ENCODE measurements at places on chromosomes 1 and 21.
A peak's percentile ranks its signal among the peaks of the same experiment; 100 is the strongest.

DNA sequence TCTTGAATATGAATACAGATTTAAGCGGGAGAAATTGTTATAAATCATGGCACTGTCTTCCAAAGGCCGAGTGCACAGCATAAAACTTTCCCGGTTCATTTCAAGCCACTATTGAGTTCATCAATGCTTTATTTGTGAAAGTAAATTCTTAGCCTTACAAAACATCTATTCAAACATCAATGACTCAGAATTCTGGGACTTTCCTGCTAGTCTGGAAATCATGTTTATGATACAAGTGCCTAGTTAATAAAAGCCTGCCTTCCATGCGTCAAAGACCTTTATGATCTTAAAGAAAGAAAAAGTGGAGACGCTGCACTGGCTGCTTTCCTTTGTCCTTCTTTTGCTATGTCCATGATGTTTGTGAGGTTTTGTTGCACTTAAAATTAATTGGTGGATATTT lies 137.7 kb downstream of the SETD4 start:
- DNase-seq: no peak

- no peak for DNase-seq
Measured at GRCh38 chr1:57655161-57655560, 231.3 kb upstream of the DAB1 start.

- DNase-seq: peak; percentile 77
Measured at GRCh38 chr1:67307251-67308060, at the start of gene IL12RB2. Gene IL12RB2, plus strand, starts transcription at chr1:67307873. Its CDS starts 12,496 bp downstream, at chr1:67320369.

- peak; percentile 81 for DNase-seq
Measured at GRCh38 chr21:37675202-37675801, 241.0 kb downstream of the KCNJ6 start.

DNA sequence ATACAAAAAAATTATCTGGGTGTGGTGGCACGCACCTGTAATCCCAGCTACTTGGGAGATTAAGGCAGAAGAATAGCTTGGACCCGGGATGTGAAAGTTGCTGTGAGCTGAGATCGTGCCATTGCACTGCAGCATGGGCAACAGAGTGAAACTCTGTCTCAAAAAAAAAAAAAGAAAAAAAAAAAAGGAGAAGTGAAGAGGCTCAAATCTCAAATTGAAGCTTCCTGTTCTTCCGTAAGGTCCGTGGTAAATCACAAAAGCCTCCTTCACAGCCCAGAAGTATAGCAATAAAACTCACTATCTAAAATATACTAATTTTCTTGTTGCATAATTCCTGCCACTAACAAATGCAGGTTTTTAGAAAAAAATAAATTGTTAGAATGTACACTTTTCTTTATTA lies 498.2 kb upstream of the BRINP3 start:
- DNase-seq: no peak

DNA sequence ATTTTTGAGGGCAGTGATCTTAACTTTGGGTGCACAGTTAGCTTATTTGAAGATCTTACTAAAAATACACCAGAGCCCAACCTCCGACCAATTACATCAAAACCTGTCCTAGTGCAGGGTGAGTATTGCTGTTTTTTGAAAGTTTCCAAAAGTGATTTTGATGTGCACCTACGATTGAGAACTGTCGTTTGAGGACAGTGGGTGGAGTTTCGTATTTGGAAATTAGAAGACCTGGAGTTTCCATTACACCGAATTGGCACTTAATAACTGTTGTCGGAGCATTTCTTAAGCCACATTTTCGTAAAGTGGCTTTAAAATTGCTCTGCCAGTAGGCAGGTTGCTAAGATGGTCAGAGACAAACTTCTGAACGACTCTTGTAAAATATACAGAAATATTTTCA lies 1.1 kb downstream of the SOD1 start:
- no peak for DNase-seq

DNA sequence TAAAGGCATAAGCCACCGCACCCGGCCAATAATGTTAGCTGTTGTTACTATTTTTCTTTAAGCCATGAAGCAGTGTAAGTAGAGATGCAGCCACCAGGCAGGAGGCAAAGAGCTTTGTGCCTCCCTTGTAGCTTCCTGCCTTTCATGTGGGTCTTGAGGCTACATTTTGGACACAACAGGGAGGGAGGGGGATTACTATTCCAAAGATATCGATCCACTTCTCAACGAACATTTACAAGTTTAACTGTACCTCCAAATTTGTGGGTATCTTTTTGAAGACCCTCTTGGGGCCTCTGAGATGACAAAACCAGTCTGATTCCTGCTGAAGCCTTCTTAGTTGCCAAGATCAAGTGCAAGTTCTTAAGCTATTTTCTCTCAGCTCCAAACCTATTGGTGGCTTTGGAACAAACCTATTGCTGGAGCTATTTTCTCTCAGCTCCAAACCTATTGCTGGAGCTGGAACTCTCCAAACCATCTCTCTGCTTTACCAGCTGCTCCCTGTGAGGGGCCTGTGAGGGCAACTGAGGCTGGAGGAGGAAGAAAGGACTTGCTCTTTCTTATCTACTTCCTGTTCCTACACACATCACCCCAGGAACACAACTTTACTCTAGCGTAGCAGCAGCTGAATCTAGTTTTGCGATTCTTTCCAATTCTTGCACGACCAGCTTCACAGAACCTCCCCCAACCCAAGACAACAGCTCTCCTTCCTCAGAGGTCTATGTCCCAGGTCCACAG lies 16.1 kb upstream of the RCAN3 start:
- DNase-seq: peak; percentile 36

- DNase-seq: no peak
Measured at GRCh38 chr1:153426809-153427208, 10.5 kb downstream of the S100A7A start.

DNA sequence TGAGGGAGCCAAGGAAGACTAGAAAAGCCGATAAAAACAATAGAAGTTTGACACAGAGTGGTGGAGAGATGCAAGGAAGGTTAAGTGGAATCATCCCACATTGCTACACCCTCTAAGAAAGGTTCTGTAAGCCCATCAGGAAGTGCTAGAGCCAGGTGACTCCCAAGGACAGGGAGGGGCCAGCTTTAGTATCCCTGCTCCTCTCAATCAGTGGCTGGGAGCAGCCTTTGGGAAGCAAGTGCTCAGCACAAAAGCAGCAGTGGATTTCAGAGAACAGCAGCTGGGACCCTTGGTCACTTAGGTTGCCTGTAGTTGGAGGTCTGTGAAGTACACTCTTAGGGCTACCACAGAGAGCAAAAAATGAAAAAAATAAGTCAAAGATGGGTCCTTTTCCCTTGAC lies 42.5 kb downstream of the NME7 start:
- no peak for DNase-seq

DNA sequence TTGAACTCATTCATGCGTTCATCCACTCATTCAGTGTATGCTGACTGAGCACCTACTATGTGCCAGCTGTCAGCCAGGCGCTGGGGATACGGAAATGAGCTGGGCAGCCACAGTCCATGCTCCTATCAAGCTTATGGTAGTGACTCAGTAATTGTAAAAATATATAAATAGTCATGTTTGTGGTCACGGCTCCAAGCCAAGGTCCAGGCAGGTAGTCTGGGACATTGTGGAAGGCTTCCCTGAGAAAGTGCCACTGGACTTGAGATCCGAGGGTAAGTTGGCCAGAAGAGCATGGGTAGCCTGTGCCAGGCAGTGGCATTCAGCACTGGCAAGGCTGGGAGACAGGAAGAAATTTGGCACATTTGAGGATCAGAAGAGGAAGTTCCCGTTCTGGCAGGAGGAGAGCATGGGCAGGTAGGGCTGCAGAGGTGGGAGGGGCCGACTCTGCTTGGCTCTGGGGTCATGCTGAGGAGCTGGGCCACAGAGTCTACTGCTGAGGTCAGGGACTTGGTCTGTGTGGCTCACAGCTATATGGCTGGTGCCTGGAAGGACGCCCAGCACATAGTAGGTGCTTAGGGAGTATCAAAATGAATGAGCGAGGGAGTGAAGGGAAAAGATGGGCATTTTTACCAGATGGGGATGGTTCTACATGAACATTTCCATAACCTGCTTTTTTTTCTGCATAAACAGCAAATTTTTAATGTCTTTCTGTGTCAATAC lies 6.9 kb downstream of the PTPRF start:
- DNase-seq: no peak

- DNase-seq: no peak
Measured at GRCh38 chr1:10122926-10123325, 87.4 kb upstream of the KIF1B start.

GRCh38 chr1:63635681-63636080 lies 42.5 kb downstream of the PGM1 start:
- DNase-seq: no peak

- DNase-seq: peak; percentile 71
Measured at GRCh38 chr1:155000411-155000725, 2.2 kb upstream of the ZBTB7B start.

GRCh38 chr1:244852694-244853093 lies 11.6 kb downstream of the HNRNPU start:
- no peak for DNase-seq

DNA sequence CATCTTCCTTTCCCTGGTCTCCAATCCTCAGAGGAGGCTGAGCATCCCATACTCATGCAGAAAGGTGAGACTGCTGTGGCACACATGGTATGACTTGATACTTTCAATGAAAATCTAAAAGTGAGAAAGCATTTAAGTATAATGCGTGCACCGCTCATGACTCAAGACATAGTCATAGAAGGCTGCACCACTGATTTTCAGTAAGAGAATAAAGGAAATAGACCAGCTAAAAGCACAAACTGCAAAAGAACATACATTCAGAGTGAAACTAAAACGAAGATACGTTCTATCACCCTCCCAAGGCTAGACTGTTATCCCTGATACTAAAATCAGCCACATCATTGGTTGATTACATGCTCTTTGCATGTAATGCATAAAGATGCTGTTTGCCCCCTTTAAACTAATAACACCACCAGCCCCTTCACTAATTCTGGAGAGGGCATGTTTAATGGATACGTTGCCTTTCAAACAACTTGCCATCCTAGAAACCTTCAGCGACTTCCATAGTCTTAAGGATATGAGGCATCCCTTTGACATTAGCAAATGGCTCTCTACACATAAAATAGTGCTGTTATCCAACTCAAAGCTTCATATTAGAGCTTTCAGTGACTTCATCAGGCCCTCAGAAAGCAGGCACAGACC lies 2.1 kb downstream of the PLD5 start:
- peak; percentile 42 for DNase-seq

DNA sequence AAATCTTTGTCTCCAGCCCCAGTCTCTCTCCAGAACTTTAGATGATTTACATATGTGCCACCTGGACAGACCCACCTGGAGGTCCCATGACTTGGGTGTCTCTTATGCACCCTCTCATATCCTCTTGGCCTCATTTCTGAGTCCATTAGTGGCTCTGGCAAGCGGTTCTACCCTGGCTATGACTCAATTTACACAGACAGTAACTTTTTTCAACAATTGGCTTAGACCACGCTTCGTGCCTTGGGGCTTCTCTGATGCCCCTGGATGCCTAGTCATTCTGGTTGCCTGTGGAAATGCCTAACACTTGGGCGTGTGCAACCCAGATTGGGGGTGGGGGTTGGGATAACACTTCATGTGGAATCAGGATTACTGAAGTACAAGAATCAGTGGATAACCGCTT lies 57.1 kb upstream of the GADD45A start:
- no peak for DNase-seq

- DNase-seq: no peak
Measured at GRCh38 chr1:26121854-26122773, 10.5 kb downstream of the PDIK1L start.

- DNase-seq: peak; percentile 87
Measured at GRCh38 chr1:234608025-234608910, 1.7 kb downstream of the IRF2BP2 start.

GRCh38 chr21:42518626-42519025 lies 5.0 kb downstream of the SLC37A1 start:
- no peak for DNase-seq

- no peak for DNase-seq
Measured at GRCh38 chr1:113662101-113662500, 97.2 kb downstream of the PHTF1 start.

- DNase-seq: no peak
Measured at GRCh38 chr1:214086945-214087344, 99.2 kb downstream of the PROX1 start.

DNA sequence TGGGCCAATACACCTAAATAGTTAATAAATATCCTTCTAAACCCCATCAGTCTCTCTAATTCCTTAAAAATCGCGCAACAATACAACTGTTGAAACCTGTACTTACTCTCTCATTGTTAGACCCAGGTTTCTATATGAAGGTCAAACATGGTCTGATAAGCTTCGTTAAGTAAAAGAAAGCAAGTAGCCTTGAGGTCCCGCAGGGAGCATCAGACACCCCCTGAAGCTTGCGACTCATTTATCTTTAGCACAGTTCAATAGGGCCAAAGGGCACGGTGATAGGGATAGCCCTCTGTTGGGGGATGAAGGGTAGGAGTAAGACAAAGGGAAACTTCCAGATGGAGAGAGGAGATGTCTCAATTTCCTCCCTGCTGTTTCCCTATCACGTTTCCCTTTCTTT lies 27.3 kb upstream of the THEM4 start:
- no peak for DNase-seq

DNA sequence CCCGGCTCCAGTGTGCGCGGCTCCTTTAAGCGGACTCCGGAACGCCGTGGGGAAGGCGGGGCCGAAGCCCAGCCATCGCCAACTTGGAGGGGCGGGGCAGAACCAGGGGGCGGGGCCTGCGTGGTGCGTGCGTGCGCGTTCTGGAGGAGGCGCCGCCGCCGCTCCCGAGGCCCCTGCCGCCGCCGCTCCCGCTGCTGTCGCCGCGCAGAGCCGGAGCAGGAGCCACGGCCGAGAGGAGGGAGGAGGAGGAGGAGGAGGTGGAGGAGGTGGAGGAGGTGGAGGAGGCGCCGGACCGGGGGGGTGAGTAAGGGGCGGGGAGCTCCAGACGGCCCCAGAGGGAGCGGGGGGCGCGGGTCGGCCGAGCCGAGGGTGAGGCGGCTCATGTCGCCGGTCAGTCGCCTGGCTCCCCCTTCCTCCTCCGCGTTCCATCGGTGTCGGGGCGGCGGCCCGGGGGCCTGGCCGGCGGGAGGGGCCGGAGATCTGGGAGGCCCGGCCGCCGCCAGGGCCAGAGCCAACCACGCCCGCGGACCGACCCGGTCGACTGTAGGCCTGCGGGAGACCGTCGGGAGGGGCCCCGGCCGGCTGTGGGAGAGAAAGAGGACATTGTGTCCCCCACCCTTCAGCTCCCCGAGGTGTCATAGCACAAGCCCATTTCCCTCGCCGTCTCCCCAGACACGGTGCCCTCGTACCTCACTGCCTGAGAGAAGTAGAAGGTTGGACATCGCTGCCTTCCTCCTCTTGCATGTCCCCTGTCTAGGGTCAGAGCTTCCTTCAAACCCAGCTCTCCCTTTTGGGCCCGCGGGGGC lies at the start of gene RAP1A:
Gene RAP1A, plus strand, starts transcription at position 155 of the 806 bp plus-strand sequence. CDS start 71,572 bp downstream, outside the sequence.
- DNase-seq: peak; percentile 98

GRCh38 chr1:171983584-171983983 lies 142.3 kb downstream of the DNM3 start:
- DNase-seq: no peak

GRCh38 chr21:22225299-22225698 lies 1227.1 kb downstream of the NCAM2 start:
- DNase-seq: no peak

GRCh38 chr1:229769006-229769405 lies 143.0 kb downstream of the URB2 start:
- DNase-seq: no peak

- DNase-seq: peak; percentile 24
Measured at GRCh38 chr21:32278103-32278502, 746 bp downstream of the MIS18A start.

- no peak for DNase-seq
Measured at GRCh38 chr21:37562920-37563640, 196.5 kb downstream of the DYRK1A start.

Data from activated CD4-positive, alpha-beta T cell treated with anti-CD3 and anti-CD28 coated beads for 36 hours (primary cell).